ENCODE measurements at places on chromosomes 5 and 9.

GRCh38 chr5:134174841-134175839 lies 1.6 kb downstream of the SKP1 start:
- no peak for DNase-seq

GRCh38 chr9:99119976-99120655 lies 15.2 kb downstream of the TGFBR1 start:
- DNase-seq = peak; percentile 22

DNA sequence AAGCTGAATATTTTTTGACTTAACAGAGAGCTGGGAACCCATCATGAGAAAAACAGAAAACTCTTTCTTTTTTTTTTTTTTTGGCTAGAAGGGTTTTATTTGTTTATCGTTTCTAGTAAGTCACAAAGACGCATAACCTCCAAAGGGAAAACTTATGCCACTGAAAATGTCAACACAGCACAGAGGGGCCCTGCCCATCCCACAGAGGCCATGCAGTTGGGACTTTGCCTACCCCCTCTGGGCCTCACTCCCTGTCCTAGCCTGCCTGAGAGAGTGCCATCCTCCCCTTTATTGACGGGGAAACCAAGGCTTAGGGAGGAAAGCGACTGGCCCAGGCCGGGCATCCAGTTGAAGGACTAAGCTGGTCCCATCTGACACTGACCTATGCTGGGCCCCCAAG lies 74.7 kb downstream of the VAV2 start:
- no peak for DNase-seq

- no peak for DNase-seq
Measured at GRCh38 chr9:123723135-123723875, 206.6 kb downstream of the DENND1A start.

DNA sequence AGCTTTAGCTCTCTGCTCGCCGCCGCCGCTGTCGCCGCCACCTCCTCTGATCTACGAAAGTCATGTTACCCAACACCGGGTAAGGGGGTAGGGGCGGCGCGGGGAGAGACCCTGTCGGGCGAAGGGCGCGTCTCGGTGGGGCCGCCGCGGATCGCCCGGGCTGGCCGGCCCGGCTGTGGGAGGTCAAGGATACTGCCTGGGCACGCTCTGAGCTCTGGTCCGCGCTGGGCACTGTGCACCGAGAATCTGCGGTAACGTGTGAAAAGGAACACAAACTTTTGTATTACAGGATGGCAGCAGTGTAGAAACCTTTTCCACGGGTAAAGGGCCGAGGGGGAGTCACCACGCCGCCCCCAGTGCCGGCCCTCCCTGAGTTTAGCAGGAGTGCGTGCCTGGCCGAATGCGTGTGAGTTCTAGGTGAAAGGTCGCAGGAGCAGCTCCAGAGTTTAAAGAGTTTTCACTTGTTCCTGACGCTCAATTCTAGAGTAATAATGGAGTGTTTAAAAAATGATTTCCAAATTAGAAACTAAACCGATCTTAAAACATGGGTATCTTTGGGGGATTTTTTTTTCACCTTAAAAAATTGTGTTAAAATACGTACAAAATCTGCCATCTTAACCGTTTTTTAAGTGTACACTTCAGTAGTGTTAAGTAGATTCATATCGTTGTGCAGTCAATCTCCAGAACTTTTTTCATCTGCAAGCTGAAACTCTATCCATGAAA lies at the start of gene HSDL2:
Gene HSDL2 (plus strand): TSS at position 7 of the 723 bp plus-strand sequence. CDS start 56 bp downstream, at position 63.
- peak; percentile 25 for DNase-seq

GRCh38 chr9:80690349-80690939 lies 998.9 kb downstream of the TLE1 start:
- DNase-seq = no peak

DNA sequence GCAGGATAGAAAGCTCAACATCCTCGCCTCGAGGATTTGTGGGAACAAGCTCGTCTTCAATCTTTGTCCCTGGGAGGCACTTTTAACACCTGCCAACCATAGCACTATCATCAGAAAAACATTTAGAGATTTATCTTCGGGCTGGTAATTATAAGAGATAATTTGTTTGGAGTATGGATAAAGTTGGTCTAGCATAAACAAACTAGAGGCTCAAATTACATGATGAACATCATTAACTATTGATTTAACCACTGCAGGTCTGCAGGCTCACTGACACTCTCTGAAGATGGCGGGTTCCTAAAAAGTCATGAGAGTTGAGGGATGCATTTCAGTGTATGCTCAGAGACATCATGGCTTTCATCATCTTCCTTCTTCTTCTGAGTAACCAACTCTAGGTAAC lies 25.8 kb upstream of the PCA3 start:
- DNase-seq = no peak

DNA sequence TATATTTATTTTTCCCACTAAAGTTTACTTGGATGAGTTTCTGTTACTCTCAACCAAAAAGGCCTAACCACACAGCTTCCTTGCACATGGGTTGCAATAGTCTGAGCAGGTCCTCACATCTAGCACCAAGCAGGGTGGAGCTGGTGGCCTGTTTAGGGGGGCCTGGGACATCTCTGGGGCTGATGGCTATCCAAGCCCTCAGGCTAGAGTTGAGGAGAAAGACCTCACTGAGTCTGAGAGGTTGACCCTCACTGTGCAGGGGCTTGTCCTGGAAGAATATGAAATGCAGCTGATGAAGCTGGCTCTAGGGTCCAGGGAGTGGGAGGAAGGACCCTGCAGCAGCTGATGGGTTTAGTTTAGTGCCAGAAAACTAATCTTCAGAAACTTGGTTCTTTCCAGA lies 217.1 kb upstream of the MVB12B start:
- no peak for DNase-seq

GRCh38 chr5:66519626-66520025 lies 76.6 kb upstream of the MAST4 start:
- DNase-seq = no peak

- no peak for DNase-seq
Measured at GRCh38 chr9:8860925-8861324, 1061.3 kb upstream of the DMAC1 start.

GRCh38 chr9:23635276-23635675 lies 190.8 kb downstream of the ELAVL2 start:
- no peak for DNase-seq

- no peak for DNase-seq
Measured at GRCh38 chr9:13431692-13432091, 152.2 kb upstream of the MPDZ start.

Measured in CD14-positive monocyte (primary cell).